NCI-H1417 treated with DMSO at 0.1 percent for 48 hours (cell line): ENCODE measurements at places on chromosomes 5 and 9.

DNA sequence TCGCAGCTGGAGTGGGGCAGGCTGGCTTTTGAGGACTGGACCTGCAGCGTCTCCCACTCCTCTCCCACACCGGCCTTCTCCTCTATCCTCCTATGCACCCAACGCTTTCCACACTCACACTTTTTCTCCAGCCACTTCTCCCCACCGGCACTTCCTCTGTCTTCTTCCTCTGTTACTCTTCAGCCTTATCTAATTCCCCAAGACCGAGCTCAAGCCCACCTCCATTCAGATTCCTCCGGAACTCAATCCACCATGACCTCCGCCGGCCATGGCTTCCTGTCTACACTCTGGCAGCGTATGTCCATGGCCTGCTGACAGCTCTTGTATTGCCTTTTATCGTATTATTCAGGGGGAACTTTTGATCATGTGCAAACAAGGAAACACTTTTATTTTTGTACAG, 545 bp upstream of the OR2V1 start:
- DNase-seq: no peak

DNA sequence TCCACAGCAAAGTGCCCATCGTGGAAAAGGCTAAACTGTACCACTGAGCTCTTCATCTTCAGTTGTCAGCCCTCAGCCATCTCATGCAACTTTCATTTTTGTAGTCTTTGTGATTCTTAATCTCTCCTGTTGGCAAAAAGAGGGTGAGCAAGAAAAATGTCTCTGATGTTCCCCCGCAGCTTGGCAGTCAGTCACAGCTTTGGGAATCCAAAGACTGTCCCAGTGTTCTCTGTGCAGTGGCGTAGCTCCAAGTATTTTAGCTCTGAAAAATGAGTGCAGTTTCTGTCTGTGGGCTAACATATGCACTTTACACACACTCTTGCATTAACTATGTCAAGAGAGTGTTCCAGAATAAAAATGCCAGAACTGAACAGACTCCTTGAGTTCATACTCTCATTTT, 372.2 kb downstream of the TMEM232 start:
- DNase-seq: no peak

DNA sequence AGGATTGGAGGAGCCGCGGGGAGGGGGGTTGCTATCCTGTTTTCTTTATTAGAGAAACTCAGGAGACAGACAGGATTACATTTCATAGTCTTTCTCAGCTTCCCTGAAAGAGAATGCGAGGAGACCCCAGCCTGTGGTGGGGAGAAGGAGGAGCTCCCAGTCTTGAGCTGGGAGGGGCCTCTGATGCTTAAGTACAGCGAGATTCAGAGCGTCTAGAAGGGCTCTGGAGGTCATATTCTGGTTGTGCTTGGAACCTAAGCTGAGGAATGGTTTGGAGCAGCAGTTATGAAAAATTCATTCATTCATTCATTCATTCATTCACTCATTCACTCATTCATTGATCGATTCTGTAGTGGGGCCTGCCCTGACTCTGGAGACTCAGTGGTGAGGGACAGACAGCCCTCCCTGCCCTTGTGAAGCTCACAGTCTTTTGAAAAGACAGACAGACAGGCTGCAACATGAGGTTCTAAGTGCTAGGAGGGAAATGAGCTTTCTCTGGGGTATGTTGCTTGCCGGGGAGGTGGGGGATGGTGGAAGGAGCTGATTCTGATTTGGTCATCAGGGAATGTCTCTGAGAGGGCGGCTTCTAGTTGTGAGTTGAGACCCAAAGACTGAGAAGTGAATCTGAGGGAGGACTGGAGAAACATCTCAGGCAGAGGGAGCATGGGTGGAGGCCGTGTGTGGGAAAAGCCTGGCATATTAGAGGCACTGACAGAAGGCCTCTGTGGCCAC, 2.5 kb upstream of the SPRY4 start:
- no peak for DNase-seq

DNA sequence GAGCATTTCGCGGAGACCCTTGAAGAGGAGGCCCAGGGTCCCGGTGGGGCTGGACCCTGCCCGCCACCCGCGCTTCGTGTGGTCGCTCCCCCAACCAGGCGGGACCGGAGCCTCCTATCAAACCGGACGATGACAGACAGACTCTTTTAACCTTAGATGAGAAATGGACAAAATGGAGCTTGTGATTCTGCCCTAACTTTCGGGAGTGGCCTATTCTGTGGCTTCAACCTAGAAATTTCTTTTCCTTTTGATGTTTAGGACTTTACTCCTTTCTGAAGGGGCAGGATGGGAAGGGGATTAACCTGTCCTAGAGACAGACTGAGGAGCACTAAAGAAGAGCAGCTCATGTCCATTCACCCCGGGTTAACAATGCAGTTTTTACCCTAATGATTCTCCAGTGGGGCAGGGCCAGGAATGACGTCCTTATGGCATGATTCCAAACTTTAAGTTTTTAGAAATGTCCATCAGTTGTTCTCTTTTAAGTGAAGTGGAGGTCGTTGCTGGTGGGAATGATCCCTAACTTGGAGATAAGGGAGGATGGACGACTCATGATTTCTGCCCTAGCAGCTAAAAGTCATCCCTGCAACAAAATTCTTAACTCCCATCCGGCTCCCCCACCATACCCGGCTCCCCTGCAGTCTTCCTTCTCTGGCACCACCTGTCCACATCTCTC, 1.0 kb downstream of the NIPSNAP3A start:
- no peak for DNase-seq

- DNase-seq: no peak
Observed at GRCh38 chr9:134571326-134571931, 70.2 kb upstream of the COL5A1 start.

DNA sequence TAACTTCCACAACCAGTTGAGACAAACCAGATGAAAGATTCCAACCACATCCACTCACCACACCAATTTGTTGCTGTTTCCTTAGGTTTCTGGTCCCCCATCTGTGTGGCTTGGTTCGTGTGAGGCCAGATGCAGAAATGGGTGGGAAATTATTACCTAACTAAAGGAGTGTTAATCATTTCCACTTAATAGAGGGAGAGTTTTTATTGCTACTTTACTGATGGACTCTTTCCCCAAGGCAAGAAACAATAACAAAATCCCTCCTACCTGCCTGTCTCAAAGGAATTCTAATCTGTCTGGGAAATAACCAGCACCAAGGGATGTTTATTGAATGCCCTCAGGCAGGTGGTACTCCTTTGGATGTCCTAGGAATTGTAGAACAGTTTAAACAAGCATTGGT, 76.3 kb downstream of the TMEM167A start:
- DNase-seq: no peak

GRCh38 chr9:80127920-80128319, 556.2 kb downstream of the TLE4 start:
- DNase-seq: no peak

- no peak for DNase-seq
Observed at GRCh38 chr5:96426831-96427230, 6.2 kb downstream of the PCSK1 start.

DNA sequence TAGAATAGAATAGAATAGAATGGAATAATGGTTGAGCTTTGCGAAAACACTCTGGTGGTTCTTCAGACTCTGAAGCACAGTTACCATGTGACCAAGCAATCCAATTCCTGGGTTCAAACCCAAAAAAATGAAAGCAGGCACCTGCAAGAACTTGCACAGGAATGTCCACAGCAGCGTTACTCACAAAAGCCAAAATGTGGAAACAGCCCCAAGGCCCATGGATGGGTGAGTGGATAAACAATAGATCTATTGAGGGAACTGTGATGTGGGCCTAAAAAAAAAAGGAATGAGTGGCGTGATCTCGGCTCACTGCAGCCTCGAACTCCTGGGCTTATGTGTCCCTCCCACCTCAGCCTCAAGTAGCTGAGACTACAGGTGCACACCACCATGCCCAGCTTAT, 21.4 kb upstream of the TMEM250 start:
- no peak for DNase-seq

GRCh38 chr5:114207615-114208014, 154.3 kb upstream of the KCNN2 start:
- DNase-seq: no peak

DNA sequence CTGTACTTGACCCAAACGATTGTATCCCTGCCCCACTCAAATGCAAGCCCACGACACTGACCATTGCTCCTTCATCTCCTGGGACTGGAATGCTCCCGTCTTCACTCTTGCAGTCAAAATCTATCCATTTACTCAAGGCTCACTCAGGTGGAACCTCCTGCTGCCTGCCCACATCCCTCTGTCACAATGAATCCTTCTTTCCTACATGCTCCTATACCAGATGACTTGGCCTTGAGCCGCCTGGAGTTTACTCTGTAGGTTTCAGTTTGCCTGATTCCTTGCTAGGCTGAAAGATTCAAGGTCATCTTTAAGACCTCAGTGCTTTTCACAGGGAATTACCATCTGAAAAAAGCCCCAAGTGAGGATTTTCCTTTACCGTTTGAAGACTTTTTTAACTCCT, 264.1 kb downstream of the GLIS3 start:
- no peak for DNase-seq

DNA sequence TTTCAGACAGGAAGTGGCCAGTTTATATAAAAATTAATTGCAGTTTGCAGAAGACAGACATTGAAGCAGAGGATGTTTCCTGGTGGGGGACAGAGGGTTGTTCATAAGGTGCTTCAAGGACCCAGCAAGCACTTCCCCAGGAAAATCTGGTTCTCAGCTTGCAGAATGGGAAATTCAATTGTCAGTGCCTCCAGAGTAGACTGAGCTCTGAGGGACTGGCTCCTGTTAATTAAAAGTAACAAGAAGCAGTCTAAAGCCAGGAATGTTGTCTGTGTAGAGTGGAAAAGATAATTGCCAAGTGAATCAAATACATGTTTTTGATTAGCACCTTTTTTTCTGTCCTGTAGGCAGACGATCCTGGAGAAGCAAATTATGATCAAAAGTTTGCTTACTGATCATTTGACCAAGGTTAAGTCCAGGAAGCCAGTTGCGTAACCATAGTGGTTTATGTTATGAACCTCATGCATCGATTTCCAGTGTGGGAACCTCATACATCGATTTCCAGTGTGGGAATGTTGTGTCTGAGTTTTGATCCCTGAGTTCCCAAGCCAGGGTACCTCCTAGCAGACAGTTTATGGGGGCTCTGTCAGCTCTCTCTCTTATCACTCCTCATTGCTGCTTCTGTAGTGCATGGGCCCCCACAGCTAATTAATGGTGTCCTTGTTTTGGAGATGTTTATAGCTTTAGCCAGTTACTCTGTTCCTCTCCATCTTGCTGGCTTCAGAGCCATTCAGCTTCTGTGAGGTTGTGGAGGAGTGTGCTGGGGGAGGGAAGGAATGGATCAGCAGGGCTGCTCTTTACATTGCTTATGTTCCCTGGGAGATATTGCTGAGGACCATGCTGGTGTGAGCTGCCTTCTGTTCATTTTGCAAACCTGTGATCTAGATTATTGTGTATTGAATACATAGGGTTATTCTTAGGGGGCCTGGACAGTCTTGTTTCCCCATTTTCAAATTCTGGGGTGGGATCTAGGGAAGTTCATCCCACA, 17.1 kb downstream of the MSANTD3 start:
- DNase-seq: no peak

- DNase-seq: no peak
Observed at GRCh38 chr5:104498281-104498680, 935.7 kb upstream of the NUDT12 start.

DNA sequence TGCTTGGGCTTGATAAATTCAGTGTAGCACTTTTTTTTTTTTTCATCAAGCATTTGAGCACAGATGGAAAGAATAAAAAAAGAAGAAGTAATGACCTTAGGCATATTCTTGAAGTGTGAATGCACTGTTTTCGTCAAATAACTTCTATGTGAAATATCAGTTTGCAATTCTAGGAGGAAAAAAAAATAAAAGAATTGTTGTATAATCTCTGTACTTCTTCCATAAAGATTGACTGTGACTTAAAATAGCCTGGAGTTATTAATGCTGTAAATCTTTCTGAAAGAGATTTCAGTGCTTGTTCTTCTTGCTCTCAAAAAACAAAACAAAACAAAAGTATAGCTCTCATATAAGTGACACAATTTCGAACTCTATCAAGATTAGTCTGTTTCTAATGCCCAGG, 536.9 kb upstream of the ZNF608 start:
- no peak for DNase-seq

DNA sequence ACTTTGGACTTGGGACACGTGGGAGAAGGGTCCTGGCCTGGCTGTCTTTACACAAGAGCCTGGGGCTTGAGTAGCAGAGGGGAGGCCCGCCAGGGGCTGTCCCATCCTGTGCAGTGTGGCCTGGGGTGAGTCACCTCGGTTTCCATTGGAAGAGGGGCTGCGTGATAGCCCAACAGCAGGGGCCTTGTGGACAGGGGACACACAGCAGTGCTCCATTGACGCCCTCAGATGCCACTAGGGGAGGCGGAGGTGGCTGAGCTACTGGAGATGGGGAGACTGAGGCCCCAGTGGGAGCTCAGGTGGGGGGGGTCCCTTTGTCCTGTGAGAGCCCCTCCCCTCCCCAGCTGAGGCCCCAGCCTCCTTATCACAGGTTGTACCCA, 50.0 kb upstream of the RNU6ATAC start:
- no peak for DNase-seq

DNA sequence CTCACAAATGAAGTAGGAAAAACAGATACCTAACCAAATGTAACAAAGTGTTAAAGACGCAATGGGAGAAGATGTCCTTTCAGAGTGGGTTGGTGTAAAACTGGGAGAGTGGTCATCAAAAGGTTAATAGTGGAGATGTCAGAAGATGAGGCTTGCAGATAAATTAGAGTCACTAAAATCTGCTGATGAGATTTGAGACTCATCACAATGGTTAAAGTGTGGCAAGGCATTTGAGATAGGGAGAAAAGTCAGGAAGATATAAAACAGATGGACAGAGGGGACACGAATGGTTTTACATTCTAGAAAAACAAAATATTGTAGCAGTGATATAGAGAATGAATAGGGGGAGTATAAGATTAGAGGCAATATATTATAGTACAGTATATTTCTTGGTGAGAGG, 406.0 kb upstream of the SEMA6A start:
- no peak for DNase-seq

GRCh38 chr5:27312291-27312893, 274.0 kb upstream of the CDH9 start:
- no peak for DNase-seq

GRCh38 chr9:130766021-130766926, 68.8 kb upstream of the ABL1 start:
- no peak for DNase-seq

- no peak for DNase-seq
Observed at GRCh38 chr9:96236854-96237550, 65.0 kb downstream of the HSD17B3 start.

DNA sequence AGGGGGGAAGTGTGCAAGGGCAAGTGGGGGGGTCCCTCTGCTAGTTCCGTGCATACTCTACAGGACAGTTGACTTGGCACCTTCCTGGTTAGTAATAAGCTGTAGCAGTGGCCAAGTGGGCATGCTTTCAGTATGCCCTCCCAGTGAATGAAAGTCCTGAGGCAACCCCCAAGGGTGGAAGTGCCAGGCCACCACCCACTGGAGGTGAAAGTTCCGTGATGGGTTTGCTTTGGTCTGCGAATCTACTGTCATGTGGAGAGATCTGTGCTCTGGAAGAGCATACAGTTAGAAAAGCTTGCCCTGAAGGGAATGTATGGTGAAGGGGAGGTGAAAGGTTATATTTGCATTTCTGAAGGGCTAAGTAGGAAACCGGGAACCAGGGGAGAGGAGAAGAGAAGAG, 10.3 kb downstream of the FXN start:
- no peak for DNase-seq
